PC-3 (cell line): ENCODE measurements at places on chromosomes 16 and 17. TPM values are rescaled to one million over a fixed set of nuclear protein-coding genes. Genes with fewer than 3 reads are reported as not detected.

DNA sequence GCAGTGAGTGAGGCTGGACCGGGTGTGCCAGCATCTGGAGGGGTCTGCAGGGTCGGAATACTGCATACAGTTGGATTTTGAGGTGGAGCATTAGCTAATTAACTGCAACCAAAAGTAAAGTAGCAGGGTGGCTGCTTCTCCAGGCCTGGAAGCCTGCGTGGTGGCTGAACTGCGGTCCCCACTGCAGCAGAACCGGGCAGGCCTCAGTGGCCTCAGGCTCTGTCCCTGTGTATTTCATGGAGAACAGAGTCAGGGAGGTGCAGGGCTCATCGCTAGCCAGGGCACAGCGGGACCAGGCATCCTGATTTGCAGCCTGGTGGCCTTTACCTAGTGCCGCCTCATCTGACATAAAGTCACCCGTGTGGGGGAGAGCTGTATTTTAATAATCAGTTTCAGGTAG is 131.9 kb downstream of the RPTOR start:
- H3K36me3 ChIP-seq = no peaks in the 10 kb centered on the region
- no peak overlapping the region for H3K27ac ChIP-seq
- no peaks in the 10 kb centered on the region for H3K27me3 ChIP-seq
- no peak for DNase-seq
- no peak overlapping the region for H3K4me3 ChIP-seq

DNA sequence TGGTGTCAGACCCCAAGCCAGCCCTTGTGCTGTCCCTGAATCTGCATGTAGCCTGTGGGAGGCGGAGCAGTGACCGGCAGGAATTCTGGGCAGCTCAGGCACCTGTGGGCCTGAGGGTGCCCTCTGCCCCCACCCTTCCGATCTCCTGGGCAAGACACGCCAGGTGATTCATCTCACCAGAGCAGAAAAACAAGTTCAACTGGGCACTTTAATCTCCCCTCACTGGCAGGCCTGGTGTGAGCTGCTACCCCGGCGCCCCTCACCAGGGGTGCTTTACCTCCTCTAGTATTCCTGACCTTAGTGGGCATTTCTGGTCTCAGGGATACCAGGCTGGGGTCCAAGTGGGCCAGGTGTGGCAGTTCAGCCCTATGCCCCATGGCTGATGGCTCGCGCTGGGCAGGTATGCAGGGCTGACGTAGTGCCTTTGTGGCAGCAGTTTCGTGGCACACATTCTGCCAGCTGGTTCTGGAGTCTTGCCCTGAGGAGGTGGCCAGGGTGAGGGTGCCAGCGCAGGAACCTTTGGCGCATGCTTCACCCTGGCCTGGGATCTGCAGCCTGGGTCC is 6.0 kb downstream of the ERBB2 start:
- H3K4me1 ChIP-seq = peaks cover 61% of the 10 kb centered on the region
- no peaks in the 10 kb centered on the region for H3K27me3 ChIP-seq
- peak; percentile 88 for DNase-seq

CD300LB gene
- total RNA-seq = not detected in 2 replicates

- no peak overlapping the region; the same call in 1 of the 2 replicates for H3K4me3 ChIP-seq
- no peak overlapping the region for H3K27ac ChIP-seq
- H3K36me3 ChIP-seq = no peaks in the 10 kb centered on the region
- DNase-seq = no peak
- peaks cover 82% of the 10 kb centered on the region for H3K27me3 ChIP-seq
Measured at GRCh38 chr17:36936455-36937000, 747 bp upstream of the LHX1 start.

GRCh38 chr17:81906476-81907218 is 4.6 kb downstream of the PCYT2 start:
- no peak overlapping the region for H3K4me3 ChIP-seq
- H3K4me1 ChIP-seq = peaks cover 9% of the 10 kb centered on the region
- H3K36me3 ChIP-seq = no peaks in the 10 kb centered on the region
- H3K27ac ChIP-seq = no peak overlapping the region

GRCh38 chr16:35631261-35631945 is 2172.0 kb downstream of the TP53TG3F start:
- no peaks in the 10 kb centered on the region for H3K27me3 ChIP-seq
- no peaks in the 10 kb centered on the region for H3K4me1 ChIP-seq
- H3K27ac ChIP-seq = no peak overlapping the region
- no peak for DNase-seq

CCT6B gene
- 0.33 TPM in 1 of 2 replicates, not detected in the other for total RNA-seq

DNA sequence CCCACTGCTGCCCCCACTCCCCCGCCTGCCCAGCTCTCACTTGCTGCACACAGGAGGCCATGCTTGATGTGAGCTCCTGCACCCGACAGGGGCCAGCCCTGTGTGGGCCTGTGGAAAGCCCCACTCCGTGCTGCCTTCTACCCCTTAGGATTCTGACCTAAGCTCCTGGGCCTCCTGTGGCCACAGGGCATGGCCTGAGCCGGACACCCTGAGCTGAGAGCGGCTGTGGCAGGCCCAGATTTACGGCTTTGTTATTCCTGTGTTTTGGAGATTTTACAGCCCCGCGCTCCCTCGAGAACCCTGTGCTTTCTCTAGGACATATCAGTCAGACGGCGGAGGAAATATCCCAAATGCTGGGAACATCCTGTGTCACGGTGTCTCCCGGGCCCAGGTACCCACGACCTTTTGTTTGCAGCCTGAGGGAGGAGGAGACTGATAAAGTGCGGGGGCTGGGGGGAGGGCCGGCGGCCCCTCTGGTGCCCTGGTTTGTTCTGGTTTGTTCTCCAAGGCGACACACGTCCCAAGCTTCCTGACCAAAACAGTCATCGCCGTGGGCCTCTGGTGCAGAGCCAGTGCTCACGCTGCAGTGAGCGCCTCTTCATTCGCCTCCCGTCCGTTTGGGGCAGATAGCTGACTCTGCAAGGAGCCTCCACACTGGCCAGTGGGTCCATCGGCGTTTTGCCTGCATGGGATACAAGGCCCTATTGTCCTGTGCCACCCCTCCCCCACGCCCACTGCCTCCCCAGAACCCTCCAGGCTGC is 363.4 kb downstream of the C16orf95 start:
- H3K27me3 ChIP-seq = no peaks in the 10 kb centered on the region
- no peak for DNase-seq
- peak overlapping the region; percentile 99; the same call in 1 of the 2 replicates for H3K27ac ChIP-seq
- peaks cover 26% of the 10 kb centered on the region for H3K4me1 ChIP-seq

DNA sequence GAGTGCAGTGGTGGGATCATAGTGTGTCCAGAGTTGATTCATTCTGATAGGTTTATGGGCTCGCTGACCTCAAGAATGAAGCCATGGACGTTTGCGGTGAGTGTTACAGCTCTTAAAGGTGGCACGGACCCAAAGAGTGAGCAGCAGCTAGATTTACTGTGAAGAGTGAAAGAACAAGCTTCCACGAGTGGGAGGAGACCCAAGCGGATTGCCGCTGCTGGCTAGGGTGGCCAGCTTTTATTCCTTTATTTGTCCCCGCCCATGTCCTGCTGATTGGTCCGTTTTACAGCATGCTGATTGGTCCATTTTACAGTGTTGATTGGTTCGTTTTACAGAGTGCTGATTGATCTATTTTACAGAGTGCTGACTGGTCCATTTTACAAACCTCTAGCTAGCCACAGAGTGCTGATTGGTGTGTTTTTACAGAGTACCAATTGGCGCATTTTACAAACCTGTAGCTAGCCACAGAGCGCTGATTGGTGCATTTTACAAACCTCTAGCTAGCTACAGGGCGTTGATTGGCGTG is 17.5 kb downstream of the CACNG4 start:
- no peak overlapping the region for H3K4me3 ChIP-seq
- peaks cover 22% of the 10 kb centered on the region; the same call in 1 of the 2 replicates for H3K27me3 ChIP-seq
- H3K4me1 ChIP-seq = peaks cover 15% of the 10 kb centered on the region
- DNase-seq = no peak

OR2C1 gene
- total RNA-seq = not detected in 2 replicates
